ENCODE measurements at places on chromosomes 7 and 10.

DNA sequence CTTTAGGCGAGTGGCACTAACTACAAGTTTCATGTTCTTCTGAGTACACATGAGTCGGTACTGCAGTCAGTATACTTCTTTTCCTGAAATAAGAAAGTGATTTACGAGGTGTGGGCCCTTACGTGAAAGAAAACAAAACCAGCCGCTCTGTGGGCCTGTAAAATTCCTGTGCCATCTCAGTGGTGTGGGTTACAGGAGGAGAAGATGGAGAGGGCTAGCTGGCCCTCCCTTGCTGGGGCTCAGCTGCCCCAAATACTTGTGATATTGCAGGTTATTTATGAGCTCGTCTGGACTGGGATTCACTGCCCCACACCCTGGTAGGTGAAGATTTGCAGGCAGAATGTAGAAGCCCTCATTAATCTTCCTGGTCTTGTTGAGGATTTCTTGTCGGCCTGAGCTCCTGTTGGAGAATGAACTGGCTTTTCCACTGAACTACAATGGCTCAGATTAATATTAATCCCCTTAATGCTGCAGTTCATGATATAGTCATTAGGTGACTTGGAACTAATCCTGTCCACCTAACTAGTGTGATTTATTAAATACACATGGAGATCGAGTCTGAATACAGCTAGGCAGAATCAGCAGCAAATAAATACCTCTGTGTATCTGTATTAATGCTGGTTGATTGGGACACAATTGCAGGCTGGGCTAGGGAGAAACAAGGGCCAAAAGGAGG is 68.0 kb downstream of the GBF1 start:
- no peak for DNase-seq

DNA sequence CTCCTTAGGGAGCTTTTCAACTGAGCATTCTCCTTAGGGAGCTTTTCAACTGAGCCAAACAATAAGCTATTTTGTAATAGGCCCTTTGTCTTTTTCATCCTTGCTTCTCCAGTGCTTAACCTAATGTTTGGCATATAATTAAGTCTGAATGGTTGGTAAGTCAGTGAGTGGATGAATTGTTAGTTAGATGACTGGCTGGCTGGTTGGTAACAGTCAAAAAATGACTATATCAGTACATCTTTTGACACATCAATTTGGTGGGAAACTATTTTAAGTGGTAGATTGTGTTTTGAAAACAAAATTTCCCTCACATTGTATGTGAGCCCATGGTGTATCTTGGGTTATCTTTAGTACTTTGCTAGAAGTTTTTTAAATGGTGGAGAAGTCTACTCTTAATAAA is 16.4 kb downstream of the ING3 start:
- no peak for DNase-seq

- no peak for DNase-seq
Observed at GRCh38 chr7:139913021-139913844, 84.2 kb downstream of the TBXAS1 start.

DNA sequence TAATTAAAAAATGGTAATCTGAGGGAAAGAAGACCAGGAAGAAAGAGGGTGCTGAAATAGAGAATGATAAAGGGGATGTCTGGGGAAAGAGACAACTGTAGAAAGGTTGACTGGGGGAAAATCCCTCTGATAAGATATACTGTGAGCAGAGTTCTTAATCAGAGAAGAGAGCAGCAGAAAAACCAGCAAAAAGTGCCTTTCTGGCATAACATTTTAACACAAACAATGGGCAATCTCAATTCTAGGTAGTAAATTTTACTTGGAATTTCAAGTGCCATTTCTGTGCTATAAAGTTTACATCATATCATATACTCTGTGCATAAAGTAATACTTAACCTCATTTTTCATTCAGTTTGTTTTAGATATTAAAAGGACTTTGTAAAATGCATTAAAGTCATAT is 251.9 kb upstream of the HGF start:
- DNase-seq, result no peak

GRCh38 chr10:60162631-60163030 is 227.0 kb downstream of the ANK3 start:
- DNase-seq, result no peak

DNA sequence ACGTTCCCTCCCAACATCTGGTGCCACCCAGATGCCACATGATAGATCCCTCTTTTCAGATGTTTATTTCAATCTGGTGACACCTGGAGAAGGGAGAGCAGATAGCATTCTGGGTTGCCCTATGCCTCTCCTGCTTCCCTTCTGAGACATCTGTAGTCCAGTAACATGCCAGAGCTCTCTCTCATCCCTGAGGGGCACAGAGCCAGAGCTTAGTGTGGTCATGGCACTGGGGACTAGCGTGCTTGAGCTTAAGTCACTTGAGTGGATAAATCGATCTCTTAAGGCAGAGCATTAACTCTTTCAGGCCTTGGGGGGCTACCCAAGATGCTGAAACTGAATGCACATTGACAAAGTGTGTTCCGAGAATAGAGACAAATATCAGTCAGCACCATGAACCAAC is 47.9 kb downstream of the WNT2 start:
- no peak for DNase-seq

GRCh38 chr7:27661811-27662489 is 733 bp downstream of the HIBADH start:
- no peak for DNase-seq

DNA sequence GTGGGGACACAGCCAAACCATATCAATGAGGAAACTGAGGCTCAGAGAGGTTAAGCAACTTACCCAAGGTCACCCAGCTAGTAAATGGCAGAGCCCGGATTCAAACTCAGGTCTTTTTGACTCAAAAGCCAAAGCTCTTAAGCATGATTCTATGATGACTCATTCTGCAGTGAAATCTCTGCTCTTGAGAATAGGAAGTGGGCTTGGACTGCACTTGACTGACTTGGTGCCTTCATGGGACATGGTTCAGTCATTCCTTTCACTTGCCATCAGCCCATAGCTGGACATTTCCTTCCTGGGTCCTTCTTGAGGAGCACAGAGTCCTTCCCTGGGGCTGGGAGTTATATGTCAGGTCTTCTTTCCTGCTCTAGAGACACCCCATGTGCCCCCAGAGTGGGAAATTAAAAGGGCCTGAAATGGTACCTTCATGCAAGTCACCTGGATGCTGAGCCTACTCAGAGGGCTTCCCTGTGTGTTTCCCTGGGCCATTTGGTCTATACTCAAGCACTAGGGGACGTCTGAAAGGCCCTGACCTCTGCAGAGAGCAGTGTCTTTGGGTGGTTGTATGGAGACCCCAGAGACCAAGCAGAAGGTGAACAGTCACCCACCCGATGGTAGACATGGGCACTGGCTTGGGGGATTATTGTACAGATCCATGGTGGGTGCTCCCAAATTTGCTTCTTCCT is 62.4 kb upstream of the SDK1 start:
- no peak for DNase-seq

GRCh38 chr7:117673367-117673766 is 193.5 kb downstream of the CFTR start:
- DNase-seq, result no peak

- DNase-seq, result no peak
Observed at GRCh38 chr10:20656886-20657285, 240.2 kb downstream of the NEBL start.

DNA sequence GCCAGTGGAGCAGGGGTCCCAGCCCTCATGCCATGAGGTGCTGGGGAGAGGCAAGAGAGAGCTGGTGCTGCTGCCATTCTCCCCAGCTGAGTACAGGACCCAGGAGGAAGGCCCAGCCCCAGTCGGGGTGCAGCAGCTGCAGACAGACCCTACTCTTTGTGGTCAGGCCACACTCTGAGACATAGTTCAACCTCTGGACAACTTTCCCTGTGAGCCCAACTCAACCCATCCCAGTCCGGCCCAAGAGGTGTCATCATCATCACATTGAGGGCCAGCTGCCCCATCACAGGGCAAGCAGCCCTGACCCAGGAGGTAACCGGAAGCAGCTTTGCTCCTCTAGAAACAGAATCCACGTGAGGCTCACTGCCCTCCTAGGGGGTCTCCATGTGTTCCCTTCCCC is 133.8 kb upstream of the KCNMA1 start:
- no peak for DNase-seq

DNA sequence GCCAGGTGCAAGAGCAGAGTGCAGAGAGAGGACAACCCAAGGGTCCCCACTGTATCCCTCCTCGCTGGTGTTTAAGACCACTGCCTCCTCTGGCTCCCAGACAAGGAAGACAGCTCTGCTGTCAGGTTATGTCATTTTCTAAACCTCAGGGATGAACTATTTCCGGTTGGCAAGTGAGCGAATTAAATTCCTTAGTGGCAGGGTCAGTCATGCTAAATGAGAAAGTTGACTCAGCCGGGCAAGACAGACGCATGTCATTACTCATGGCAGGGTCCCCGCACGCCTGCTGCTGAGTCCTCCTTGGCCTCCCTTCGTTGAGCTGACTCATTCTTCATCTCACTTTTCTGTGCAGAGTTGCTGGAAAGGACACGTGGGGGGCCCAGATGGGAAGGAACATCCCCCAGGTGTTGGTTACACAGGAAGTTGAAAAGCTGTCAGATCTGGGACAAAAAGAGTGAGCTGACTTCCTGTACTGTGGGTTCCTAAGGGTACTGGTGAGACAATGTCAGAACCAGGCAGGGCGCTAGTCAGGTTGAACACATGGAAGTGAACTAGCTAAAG is 47.1 kb upstream of the UCN3 start:
- DNase-seq, result no peak

DNA sequence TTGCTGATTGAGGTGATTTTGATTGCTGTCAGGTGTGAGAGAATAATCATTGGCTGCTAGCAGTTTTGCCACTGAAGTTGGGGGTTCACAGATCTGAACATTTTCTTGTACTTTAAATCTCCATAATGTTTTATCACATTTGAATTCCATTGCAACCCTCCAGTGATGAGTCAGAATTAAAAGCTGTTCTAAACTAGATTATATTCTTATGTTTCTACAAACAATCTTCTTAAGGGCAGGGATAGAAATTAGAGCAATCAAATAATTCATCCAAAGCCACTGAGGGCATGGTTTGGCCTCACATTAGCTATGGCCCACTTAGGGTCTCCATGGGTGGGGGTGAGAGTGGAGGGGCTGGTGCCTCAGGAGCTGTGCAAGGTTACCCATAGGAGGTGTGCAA is 53.0 kb upstream of the RPA3 start:
- no peak for DNase-seq

GRCh38 chr10:111091833-111092232 is 15.0 kb downstream of the ADRA2A start:
- no peak for DNase-seq

Measured in stimulated activated CD4-positive, alpha-beta T cell treated with anti-CD3 and anti-CD28 coated beads, Interleukin-15, amount 100 ng/mL, for 1 hour (primary cell).